ENCODE measurements at places on chromosomes 5 and 9.

DNA sequence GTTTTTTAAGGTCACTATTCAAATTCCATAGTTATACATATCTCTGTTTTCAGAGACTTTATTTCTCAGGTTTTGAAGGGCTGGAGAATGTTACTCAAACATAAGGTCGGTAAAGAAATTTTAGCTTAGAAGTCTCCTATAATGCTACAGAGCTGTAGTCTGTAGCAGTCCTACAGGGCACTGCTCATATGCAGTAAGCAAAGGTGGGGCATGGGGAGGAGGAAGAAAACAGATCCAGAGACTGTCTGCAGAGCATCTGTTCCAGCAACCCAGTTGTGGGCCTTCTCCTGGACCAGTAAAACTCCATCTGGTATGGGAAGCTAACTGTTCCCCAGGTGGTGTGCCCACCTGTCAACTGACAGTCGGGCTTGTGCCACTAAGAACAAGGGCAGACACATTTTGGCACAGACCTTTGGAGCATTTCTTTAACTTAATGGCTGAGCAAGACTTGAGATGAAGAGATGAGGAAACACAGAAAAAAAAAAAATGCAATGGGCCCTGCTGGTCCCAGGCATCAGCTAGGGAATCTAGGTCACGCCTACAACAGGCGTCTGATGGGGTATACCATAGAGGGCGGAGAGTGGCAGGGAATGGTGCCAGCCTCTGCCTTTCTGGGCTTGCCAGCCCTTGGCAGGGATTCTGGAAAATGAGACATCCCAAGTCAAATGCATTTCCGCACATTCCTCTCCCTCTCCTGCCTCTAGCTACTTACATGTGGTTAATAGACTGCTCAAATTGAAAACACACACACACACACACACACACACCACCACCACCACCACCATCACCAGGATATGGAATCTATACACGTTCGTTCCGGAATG lies 218.9 kb downstream of the ARL15 start:
- peak; percentile 74 for DNase-seq

GRCh38 chr5:177309351-177310191 lies 2.1 kb downstream of the MXD3 start:
- peak; percentile 65 for DNase-seq

DNA sequence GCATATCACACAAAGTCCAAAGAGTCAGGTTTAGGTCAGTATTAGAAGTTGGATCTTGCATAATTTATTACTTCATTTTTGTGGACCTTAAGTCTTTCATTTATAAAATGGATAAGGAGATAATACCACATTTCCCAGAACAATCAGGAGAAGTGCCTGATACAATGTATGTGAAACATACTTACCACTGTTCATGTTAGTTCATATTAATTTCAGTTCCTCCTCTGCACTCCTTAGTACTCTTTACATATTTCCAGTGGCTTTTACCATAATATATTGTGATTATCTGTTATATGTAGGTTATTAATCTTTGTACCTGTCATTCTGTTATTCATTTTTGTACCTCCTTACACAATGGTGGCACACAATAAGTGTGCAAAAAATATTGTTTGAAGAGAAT lies 214.4 kb downstream of the ARL15 start:
- no peak for DNase-seq

DNA sequence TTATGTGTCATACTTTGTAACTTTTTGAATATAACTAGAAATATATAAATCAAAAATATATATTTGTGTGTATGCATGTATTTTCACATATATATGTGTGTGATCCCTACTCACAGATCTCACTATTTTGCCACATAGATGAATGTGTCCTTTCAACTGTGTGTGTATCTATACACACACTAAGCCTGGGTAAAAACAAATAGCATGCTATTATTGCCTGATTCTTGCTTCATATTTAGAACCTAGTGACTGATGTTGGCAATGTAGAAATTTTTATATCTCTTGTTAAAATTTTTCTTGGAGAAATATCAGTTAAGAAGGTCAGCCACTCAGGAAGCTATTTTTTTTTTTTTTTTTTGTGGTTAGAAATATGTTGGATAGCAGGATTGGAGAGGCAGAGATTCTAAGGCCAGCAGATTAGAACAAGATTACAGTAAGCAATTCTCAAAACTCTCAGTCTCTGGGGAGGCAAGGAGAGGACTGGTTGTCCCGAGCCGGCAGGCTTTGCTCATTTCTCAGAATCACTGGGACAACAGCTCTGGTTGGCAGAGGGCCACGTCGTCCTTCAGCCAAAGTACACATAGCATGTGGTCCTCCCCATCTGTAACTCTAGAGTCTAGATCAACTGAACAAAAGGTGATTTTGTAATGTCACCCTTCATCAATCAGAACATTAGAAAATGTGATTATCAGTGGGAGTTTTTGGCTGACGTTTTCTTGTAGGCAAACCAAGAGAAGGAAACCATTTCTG lies 19.7 kb downstream of the C6 start:
- DNase-seq, result peak; percentile 51

GRCh38 chr5:11619339-11620024 lies 284.8 kb downstream of the CTNND2 start:
- peak; percentile 13 for DNase-seq

GRCh38 chr5:158875272-158875679 lies 224.4 kb downstream of the EBF1 start:
- peak; percentile 50 for DNase-seq

- no peak for DNase-seq
These were observed 266.9 kb downstream of the ARHGAP26 start for GRCh38 chr5:143037071-143037470.

GRCh38 chr9:77826621-77827020 lies 178.5 kb upstream of the GNA14 start:
- DNase-seq, result no peak

DNA sequence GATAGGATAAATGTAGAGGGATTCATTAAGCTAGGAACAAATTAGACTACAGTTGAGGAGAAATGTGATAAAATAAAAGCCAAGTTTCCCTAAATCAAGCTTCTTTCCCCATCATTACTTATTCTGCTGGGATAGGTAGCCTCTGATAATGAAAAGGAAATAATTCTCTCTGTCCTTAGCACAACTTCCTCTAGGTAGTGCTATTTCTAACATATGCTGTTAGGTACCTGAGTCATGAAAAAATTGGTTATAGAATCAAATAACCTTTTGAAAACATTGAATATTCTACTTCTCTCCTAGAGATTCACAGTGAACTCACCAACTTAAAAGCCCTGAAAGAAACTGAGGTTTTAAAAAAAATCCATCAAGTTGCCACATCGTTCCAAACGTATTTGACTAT lies 1793.1 kb downstream of the EFNA5 start:
- DNase-seq, result no peak

DNA sequence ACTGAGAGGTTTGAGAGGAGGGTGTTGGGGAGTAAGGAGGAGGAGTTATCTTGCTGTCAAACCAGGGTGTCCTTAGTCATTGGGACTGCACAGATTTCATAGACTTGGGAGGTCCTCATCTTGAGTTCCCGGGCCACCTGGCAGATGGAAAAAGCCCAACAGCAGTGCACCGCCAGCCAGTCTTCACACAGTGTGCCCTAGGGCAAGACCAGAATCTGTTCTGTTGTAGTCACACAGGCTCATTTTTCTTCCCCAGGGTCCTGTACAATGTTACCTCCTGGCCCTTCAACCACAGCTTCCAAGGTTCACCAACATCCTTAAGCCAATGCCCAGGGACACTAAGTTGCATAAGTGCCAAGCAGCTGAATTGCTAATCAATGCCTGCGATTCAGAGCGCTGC lies 21.0 kb downstream of the PLAC8L1 start:
- no peak for DNase-seq

GRCh38 chr9:34087370-34087769 lies 38.7 kb upstream of the UBAP2 start:
- DNase-seq, result no peak

DNA sequence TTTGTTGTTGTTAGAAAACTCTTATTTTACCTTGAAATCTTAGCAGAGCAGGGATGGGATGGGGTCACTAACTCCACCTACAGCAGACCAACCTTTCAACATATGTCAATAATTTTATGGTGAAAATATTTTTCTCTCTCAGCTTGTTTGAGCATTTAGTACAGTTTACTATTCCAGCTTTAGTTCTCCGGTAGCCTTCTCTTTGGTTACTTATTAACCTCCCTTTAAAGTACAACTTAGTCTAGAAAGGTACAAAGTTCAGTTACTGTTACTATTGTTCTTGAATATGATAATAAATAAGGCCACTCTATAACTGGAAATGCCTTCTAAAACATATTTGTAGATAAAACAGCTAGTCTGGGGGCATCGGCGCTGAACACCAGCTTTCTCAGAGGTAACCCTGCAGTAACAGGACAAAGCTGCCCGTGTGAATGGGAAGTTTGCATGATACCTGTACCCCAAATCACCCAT lies 233.3 kb downstream of the PCSK1 start:
- no peak for DNase-seq

- DNase-seq, result peak; percentile 50
These were observed at the start of gene NTRK2 for GRCh38 chr9:84669288-84670137. TSS of gene NTRK2 (plus strand) at chr9:84669729. CDS start at chr9:84670749, 1,020 bp downstream.

DNA sequence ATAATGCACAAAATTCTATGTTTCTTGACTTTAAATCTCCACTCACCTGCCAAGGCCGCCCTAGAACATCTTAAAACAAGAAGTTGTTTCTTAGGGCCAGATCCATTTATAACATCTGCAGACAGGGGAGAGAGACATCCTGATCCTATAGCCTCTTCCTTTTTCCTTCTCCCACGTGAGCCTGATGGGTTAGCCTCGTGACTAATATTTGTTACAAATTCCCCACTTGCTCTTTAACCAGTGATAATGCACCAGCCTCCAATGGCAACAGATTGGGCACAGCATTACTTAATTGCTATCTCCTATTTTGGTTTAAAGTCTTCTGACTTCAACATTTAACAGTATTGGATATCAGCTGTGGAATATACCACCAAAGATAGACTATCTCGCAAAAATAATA lies 196.5 kb downstream of the GADD45G start:
- DNase-seq, result no peak

DNA sequence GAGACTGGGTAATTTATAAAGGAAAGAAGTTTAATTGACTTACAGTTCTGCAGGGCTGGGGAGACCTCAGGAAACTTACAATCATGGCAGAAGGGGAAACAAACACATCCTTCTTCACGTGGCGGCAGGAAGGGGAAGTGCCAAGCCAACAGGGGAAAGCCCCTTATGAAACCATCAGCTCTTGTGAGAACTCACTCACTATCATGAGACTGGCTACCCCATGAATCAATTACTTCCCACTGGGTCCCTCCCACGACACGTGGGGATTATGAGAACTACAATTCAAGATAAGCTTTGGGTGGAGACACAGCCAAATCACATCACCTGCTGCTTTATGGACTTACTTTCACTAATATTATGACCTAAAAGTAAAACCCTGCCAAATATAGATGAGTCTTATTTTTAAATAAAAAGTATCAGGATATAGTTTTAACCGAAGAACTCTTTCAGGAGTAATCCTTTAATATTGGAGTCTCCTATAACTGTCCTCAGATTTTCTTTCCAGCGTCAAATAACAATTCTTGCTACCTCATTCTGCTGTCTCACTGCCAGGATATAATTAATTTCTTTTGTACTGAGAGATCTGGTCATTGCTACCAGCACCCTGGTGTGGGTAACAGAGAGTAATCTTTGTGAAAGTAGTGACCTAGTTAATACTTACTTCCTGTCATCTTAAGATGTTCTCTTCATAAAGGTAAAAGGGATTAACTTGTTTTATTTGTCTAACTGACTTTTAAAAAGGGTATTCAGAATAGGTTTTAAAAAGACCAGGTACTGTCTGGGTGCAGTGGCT lies 68.6 kb downstream of the NLN start:
- DNase-seq, result no peak

Measured in fibroblast of skin of scalp (primary cell).